ENCODE measurements at places on chromosomes 5 and 9. TPM values are rescaled to one million over a fixed set of nuclear protein-coding genes. Genes with fewer than 3 reads are reported as not detected.

- no peak for ATAC-seq
Observed at GRCh38 chr5:121350181-121350930, 501.3 kb upstream of the FTMT start.

- ATAC-seq: no peak
Observed at GRCh38 chr9:20948703-20949102, 82.7 kb downstream of the HACD4 start.

- no peak for ATAC-seq
Observed at GRCh38 chr9:127793093-127793708, 7.4 kb downstream of the CDK9 start.

DNA sequence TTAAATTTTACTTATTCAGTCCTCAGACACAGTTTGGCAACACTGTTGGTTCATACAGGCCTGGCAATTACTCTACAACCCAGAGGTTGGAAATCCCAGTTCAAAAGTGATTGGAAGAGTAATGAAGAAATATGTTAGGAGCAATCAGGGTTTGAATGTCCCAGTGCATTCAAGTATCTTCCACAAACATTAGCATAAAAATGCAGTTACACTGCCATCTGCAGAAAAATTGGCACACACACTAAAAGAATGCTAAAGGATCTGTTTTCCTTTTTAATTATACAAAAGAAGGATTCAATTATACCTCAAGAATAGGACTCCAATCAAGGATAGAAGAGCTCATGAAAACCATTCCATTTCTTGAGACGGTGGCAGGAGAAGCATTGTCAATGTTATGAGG, 130.2 kb downstream of the DNAH5 start:
- ATAC-seq: no peak

COL15A1 gene
- total RNA-seq: 0.11 TPM
